ENCODE measurements at places on chromosomes 3 and 15.

DNA sequence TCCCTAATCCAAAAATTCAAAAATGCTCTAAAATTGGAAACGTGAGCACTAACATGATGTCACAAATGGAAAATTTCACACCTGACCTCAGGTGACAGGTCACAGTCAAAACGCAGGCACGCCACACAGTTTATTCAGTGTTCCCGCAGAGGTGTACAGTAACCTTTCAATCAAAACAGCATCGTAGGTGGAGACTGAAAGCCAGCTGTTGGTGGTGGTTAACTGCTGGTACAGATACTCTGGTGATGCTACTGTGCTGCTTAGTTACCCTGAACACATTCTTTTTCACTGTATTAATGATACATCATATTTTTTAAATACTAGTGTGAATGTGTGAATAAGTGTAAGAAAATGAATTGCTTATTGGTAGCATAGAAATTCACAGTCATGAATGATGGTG is 23.8 kb downstream of the RAB11A start:
- DNase-seq: no peak

DNA sequence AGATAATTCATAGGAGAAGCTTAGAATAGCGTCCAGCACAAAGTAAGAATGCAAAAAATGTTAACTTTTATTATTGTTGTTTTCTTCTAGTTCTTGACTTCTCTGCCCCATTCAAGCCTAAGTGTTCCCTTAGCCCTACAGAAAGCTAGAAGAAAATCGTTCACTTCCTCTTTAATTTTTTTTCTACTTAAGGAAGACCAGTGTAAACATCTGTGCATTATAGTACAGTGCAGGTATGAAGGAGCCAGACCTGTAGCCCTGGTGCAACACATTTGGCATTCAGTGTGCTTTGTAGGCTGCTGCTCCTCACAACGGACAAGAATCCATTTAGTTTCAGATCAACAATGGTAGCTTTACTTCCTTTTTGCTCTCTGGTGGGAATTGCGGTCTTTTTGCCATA is 127.8 kb upstream of the SLC7A14 start:
- no peak for DNase-seq

DNA sequence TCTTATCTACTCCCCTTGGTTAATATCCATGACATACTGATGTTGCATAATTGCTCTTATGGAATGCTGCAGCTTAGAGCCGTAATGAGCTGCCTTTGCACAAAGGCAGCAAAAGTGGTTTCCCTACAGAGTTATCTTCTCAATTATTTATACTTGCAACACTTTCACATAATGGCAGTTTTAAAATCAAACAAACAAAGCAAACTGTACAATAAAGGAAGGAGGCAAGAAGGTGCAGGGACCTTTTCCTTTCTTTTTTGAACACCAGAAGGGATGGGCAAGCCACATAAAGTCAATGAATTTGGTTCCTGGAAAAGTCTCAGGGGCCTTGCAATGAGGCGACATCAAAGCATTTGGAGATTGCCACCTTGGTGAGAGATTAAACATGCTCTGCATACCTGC is 188.0 kb downstream of the MEIS2 start:
- DNase-seq: no peak

DNA sequence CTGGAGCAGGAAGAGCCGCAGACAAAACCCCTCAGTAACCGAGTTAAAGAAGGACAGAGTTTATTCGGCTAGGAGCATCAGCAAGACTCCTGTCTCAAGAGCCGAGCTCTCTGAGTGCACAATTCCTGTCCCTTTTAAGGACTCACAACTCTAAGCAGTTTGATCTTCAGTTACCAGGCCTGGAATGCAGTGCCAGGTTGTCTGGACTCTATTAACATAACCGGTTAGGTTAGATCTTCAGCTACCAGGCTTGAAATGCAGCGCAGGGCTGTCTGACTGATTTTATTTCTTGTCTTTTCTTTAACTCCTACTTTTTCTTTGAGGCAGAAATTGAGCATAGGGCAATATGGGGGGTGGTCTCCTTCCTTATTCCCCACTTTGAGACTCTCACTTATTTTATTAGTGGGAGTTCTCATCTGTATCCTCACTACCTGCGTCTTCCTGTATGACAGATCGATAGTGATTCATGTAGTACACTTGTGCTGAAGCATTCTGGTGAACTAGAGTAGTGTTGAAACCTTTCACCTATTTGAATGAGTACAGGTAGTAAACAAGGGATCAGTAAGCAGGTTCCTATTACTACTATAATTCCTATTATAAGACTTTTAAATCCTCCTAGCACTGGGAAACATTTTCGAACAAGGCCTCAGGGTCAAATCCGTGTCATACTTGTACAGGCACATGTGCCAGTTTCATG is 325.0 kb downstream of the CGGBP1 start:
- no peak for DNase-seq

DNA sequence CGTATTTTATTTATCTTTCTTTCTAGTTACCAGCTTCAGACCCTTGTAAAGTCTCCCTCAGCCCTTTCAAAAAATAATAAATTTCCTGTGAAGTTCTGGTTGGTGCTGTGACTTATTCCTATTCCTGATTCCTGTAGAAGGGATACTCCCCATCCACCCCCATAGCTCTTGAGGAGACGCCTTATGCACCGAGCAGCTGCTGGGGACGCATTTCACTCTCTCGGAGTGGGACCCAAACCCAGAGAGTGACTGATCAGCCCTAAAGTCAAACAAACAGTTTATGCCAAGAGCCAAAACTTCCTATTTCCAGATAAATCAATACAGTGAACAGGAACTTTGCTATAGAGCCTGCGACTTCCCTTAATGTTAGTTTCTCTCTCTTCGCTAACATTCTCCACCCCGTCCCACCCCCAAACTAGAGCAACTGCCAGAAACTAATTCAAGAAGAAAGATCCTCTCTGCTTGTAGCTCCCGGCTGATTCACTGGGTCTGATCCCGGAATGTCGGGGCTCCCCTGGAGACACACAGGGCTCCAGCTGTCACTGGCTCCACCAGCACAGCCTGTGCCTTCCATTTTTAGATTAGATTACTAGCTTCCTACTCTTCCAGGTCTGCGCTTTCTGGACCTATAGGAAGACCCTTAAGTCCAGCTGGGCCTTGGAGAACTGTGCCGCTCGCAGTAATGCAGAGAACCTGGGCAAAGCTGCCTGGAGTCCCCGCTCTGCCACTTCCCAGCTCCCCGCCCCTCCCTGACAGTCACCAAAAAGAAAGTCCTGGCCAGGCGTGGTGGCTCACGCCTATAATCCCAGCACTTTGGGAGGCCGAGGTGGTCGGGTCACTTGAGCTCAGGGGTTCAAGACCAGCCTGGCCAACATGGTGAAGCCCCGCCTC is 45.2 kb downstream of the KLHL25 start:
- DNase-seq: no peak

DNA sequence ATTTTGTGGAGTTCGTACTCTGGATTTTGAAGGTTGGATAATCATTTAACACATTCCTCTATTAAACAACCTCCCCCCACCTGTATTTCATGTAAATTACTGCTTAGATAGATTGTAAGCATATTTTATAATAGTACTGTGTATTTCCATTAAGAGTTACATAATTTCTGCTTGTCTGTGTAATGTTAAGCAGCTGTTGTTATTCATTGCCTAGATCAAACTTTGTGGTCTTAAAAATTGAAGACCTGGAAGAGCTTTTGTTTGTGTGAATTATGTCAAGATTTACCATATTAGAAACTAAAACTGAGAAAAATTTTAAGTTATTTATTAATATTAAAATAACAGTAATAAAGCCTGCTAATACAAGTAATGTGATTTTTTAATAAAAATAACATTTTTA is 11.1 kb downstream of the SETD5 start:
- DNase-seq: no peak

DNA sequence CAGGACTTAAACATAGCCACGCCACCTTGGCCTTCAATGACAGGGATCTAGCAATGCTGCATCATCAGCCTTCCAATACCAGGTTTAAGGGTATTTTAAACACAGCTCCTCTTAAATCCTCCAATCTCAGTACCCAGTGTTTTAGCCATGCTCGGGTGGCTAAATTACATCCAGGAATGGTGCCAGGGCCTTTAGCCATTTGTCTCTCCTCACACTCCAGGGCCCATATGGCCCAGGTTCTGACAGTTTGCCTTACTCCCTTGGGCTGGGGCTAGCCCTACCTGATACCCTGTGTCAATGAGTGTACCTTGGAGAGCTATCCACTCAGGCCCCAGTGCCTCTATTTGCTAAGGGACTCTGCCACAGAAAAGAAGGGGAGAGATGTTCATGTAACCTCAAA is 29.4 kb downstream of the ZNF589 start:
- no peak for DNase-seq

Data from stimulated activated CD8-positive, alpha-beta memory T cell treated with anti-CD3 and anti-CD28 coated beads, Interleukin-15, amount 100 ng/mL, for 24 hours (primary cell).